ENCODE measurements at places on chromosomes 7 and 10. TPM values are rescaled to one million over a fixed set of nuclear protein-coding genes. Genes with fewer than 3 reads are reported as not detected.

The NYAP1 gene
- 1.5 TPM for polyA plus RNA-seq

The SLC13A4 gene
- 0.03 TPM for polyA plus RNA-seq

The SFTPA2 gene
- 0.32 TPM for polyA plus RNA-seq

The SLC29A4 gene
- 3.6 TPM for polyA plus RNA-seq

The CCDC136 gene
- 27.3 TPM for polyA plus RNA-seq

The MRLN gene
- polyA plus RNA-seq, result not detected

The MRPS17 gene
- 14.9 TPM for polyA plus RNA-seq

The LEP gene
- 5.3 TPM for polyA plus RNA-seq

The GPR22 gene
- 0.10 TPM for polyA plus RNA-seq

All from urinary bladder (tissue), 4 donors.